CD4-positive, alpha-beta memory T cell (primary cell): ENCODE measurements at places on chromosomes 16 and 17. TPM values are rescaled to one million over a fixed set of nuclear protein-coding genes. Genes with fewer than 3 reads are reported as not detected.

- no peak for DNase-seq
Observed at GRCh38 chr17:66799849-66800537, 34.9 kb upstream of the CACNG5 start.

GRCh38 chr17:50562242-50563091 is 2.0 kb downstream of the CACNA1G start:
- DNase-seq, result no peak

DNA sequence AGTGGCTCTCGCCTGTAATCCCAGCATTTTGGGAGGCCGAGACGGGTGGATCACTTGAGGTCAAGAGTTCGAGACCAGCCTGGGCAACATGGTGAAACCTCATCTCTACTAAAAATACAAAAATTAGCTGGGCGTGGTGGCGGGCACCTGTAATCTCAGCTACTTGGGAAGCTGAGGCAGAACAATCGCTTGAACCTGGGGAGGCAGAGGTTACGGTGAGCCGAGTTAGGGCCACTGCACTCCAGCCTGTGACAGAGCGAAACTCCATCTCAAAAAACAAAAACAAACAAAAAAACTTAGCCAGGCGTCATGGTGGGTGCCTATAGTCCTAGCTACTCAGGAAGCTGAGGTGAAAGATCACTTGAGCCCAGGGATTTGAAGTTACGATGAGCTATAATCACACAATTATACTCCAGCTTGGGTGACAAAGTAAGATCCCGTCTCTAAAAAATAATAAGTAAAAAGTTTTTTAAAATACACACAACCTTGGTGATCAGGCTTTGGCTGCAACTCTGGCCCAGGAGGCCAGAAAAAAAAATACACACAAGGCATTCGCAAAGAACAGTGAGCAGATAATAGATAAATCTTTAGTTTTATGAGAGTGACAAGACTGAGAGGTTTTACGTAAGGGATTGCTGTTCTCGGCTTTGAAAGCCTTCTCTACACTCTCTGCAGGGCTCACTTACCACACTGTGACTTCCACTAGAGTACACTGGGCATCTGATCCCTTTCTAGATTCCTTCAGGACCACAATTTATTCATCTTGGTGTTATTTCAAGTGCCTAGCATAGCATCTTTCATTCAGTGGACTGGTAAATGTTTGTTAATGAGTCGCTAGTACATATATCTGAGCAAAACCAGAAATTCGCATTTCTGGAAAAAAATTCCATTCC is 5.9 kb downstream of the GSPT1 start:
- no peak for DNase-seq

- no peak for DNase-seq
Observed at GRCh38 chr17:68461122-68461539, 3.8 kb upstream of the WIPI1 start.

DNA sequence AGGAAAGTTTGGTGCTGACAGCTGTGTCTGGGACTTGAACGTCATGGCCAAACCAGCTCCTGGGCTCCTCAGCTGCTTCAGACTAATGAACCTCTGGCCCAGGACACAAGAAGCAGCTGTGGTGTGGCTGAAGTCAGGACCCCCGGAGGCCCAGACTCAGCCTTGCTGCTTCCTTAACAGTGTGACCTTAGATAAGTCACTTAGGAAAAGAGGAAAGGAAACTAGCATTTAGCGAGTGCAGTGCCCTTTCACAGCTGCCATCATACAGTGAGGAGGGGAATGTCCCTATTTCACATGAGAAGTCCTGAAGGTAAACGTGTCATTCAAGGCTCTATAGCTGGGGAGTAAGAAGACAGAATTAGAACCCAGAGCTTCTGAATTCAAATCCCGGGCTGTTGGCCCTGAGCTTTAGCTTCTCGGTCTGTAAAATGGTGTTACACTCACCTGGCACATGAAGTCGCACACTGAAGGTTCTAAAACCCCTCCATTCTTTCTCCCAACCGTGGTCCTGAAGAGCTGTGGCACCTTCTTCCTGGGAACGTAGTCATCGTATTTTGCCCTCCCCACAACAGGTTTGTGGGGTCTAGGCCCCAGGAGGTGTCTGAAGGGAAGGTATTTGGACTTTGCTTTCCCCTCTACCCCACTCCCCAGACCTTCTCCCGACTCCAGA is 910 bp upstream of the RAMP2 start:
- DNase-seq, result no peak

DNA sequence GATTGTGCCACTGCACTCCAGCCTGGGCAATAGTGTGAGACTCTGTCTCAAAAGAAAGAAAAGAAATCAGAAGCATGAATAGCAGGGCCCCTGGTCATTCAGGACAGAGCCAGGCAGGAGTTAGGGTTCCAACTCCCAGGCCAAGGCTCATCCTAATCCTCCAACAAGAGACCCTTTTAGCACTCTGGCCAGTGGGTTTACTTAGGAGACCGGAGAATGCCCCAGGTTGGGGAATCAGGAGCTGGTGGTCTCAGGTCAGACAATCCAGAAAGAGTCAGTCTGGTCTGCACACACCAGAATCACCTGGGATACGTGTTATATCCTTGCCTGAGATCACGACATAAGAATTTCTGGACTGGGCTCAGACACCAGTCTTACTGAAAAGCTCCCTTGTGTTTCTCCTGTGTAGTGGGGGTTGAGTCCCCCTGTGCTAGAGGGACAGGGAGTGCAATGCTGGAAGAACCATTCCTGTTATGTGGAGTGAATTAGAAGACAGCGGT is 48.7 kb downstream of the CCDC42 start:
- no peak for DNase-seq

- DNase-seq, result no peak
Observed at GRCh38 chr17:7647018-7647417, 3.7 kb upstream of the ATP1B2 start.

GRCh38 chr16:30669026-30669902 is 11.0 kb downstream of the FBRS start:
- DNase-seq, result no peak

DNA sequence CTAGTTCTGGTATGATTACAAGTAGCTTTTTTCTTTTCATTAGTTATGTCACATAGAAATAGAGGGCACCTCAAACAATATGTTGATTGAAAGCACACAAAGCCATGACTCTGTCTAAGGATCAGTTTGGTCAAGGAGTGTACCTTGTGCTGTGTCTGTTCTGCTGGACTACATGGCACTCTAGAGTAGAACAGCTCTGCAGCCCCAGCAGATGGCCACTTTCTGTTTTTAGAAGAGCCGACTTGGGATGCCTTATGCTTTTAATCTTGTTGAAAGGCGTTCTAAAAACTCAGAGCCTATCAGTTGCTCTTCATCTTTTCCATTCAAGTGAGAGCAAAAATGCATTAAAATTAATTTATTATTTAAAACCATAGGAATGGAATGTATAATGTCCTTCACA is 49.3 kb upstream of the CA10 start:
- no peak for DNase-seq

GRCh38 chr17:12043702-12044101 is 23.0 kb downstream of the MAP2K4 start:
- no peak for DNase-seq

DNA sequence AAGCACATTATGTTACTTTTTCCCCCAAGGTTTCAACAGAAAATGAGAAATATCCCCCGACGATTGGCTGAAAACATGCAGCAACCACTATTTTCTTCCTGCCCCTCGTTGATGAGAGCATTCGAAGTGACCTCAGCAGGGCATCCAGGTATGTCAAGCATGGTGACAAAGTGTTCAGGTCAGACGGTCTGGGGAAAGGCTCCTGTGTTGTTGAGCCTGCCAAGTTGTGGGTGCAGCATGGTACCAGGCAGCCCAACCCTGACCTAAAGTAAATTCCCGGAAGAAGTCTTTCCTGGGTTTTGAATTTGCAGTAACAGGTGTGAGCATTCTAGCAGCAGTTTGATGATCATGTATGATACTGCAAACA is 51.7 kb upstream of the SEC14L1 start:
- no peak for DNase-seq

DNA sequence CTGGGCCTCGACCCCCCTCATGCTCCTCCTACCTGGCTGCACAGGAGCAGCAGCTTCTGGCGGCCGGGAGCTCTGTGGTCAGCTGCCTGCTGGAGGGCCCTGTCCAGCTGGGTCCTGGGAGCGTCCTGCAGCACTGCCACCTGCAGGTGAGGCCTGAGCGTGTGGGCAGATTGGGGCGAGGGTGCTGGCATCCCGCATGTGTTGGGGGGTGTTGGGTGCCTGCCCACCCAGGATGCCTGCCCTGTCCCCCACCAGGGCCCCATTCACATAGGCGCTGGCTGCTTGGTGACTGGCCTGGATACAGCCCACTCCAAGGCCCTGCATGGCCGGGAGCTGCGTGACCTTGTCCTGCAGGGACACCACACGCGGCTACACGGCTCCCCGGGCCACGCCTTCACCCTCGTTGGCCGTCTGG is 16.5 kb downstream of the FCSK start:
- no peak for DNase-seq

DNA sequence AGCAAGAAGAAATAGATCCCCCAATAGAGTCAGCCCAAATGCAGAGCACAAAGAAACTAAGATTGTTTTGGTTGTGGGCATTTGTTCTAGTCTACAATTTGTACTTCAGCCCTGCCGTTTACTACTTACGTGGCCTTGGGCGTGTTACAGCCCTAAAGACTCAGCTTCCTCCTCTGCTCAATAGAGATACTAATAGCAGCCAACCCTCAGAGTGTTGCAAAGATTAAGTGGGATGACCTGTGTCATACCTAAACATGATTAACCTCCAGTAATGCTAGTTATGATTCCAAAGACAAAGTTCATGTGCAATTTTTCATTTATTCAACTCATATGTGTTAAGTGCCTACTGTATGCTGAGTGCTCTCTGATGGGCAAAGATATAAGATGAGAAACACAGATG is 43.1 kb downstream of the MAF start:
- DNase-seq, result no peak

DNA sequence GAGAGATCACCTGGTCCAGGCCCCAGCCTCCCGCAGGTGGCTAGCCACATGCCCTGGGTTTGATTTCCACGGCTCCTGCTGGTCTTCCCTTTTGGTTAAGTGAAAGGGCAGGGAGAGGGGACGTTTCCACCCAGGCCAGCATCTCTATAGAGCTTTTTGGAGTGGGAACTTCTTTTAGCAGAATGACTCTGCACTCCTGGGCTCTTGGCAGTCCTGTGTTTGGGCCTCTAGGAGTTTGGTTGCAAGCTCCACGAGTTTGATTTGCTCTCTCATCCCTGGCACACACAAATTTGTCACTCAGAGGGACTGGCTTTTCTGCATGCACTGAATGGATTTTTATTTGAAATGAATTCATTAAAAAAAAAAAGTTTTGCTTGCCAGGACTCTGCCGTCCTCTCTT is 32.8 kb downstream of the MSI2 start:
- no peak for DNase-seq

DNA sequence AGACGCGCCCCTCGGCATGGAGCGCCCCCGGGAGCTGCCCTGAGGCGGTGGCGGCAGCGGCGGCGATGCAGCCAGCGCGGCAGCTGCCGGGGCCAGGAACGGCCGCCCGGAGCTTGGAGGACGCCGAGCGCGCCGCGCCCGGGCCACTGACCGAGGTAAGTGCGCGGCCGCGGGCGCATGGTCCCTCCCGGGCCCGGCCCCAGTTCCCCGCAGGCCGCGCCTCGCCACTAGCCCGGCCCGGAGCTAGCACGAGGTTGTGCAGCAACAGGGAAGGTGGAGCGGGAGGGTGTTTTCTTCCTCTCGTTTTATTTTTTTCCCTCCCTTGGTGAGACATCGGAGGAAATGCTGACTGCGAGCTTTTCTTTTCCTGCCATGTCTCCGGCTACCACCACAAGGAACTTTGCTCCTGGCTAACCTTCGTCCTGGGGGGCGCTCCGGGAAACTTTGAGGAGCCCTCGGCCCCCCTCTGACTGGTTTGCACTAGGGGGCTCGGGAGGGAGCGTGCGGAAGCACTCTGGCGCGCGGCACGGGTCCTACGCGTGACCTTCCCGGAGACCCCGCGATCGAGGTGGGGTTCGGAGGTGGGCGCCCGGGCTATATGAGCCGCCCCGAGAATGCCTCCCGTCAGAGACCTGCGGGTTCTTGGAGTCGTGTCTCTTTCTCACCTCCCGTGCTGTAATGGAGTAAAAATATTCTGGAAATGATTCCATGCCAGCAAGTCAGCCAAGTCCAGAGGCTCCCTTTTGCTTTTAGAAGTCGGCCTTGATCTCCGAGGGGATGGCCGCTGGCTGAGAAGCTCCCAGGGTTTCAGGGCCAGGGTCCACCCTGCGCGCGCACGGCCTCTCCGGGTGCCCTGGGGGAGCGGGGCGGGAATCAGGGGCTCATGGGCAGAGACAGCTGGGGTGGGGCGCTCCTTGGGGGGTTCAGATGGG is 868 bp downstream of the KCNJ12 start:
- DNase-seq, result no peak

DNA sequence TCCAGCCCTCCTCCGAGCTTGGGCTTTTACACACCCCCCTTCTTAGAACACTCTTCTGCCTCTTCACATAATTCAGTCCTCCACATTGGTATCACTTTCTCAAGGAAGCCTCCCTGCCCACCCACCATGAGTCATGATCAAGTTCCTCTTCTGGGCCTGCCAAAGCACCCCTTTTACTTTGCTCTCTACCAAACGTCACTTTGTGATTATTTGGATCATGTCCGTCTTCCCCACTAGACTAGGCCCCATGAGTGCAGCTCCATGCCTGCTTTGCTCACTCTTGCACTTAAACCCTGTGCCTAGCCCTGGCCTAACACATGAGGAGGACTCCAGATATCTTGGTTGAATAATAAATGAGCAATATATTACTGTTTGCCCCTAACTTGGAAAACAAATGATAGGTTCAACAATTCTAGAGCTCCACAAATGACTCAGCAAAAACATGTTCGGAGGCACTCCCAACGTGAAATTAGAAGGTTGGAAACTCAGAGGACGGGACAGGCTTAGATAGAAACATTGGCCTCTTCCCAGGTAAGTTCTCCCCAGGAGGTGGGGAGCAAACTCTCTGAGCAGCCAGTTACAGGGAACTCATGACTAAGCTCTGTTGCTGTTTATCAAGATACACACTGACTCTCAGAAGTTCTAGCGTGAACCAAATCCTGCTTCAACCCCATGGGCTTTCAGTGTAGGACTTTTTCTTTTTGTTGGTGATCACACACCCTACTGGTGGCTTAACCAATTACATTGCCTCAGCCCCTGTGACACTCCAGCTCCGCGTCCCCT is 28.3 kb downstream of the G6PC1 start:
- DNase-seq, result no peak

The KRTAP4-1 gene
- total RNA-seq, result not detected

The PIMREG gene
- total RNA-seq, result not detected

The BORCS6 gene
- 19.4 TPM for total RNA-seq

The RAPGEFL1 gene
- total RNA-seq, result 6.5 TPM

The SRRM2 gene
- total RNA-seq, result 1,118 TPM

The TAC4 gene
- total RNA-seq, result not detected

The TBC1D3B gene
- total RNA-seq, result 18.0 TPM

The NPIPB2 gene
- 9.0 TPM for total RNA-seq

The PRSS33 gene
- not detected for total RNA-seq
